ENCODE measurements at places on chromosomes 1 and 21.

GRCh38 chr1:43345120-43345519 is 7.5 kb downstream of the MPL start:
- DNase-seq, result no peak

DNA sequence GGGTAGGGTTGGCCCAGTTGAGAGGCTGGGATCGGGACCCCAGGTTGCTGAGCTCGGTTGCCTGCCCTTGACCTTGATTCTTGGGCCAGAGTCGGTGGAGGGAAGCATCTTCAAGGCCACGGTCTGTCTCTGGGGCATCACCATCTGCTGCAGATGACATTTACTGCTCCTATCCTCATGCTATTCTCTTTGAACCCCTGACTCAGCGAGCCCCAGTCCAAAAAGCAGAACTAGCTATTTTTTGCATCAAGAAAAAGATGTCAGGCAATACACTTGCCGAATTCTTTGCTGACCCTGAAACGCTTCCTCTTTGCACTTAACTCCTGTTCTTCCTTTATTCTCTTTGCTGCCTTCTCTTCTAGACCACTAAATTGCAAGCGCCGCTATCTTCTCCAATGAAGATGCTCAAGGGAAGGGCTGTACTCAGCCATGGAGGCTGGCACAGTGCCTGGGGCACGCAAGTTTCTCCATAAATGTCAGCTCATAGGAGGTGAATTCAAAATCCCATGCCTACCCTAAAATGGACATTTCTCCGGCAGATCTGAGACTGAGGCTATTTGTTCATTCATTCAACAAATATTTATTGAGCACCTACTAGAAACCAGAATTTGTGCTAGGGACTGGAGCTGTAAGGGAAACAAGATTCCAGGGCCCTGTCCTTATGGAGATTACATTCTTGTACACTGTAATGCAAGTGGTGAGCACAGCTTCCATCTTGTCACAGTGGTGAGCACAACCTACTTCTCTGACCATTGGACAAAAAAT is 20.5 kb upstream of the CAPZB start:
- no peak for DNase-seq

GRCh38 chr1:160625725-160626498 is 20.9 kb downstream of the SLAMF1 start:
- DNase-seq, result peak; percentile 55

- peak; percentile 32 for DNase-seq
Measured at GRCh38 chr1:19010995-19011844, 54.7 kb upstream of the IFFO2 start.

DNA sequence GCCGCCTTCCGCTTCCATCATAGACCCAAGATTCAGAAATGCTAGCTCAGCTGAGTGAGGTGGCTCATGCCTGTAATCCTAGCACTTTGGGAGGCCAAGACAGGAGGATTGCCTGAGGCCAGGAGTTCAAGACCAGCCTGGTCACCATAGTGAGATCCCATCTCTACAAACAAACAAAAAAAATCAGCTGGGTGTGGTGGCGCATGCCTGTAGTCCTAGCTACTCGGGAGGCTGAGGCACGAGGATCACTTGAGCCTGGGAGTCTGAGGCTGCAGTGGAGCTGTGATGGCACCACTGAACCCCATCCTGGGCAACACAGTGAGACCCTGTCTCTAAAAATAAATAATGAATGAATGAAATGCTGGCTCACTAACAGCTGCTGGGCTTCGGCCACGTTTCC is 39.7 kb downstream of the TOMM20 start:
- DNase-seq, result no peak

DNA sequence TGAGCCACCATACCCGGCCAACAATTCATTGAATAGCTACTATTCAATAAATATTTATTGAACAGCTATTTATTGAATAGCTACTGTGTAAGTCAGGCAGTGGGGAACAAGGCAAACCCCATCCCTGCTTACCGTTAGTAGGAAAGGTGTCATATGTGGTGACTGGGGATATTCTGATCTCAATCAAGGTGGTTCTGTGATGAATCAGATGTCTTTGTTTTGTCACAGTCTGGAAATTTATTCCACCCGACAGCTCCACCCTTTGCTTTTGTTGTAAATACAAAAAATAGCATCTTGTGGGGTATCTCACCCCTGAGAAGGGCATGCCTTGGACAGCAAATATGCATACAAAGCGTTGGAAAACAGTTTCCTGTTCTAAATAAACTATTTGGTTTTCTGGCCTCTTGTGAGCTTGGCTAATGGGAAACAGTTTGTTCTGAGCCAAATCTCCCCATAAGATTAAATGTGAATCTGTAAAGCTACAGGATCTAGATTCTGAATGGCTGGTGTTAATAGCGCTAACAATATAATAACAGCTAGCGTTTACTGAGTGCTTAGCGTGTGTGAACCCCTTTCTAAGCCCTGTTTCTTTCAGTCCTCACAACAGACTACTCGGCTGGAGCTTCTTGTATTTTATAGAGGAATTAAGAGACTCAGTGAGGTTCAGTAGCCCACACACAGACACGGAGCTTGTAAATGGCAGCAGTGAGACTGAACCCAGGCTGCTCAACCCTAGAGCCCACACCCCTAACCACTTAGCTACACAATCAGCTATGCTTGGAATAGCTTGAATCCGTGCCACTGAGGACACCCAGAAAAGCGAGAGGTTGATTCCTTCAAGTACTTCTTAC is 5.5 kb downstream of the PDPN start:
- DNase-seq, result no peak

GRCh38 chr1:172845371-172845770 is 186.5 kb downstream of the FASLG start:
- DNase-seq, result peak; percentile 54

DNA sequence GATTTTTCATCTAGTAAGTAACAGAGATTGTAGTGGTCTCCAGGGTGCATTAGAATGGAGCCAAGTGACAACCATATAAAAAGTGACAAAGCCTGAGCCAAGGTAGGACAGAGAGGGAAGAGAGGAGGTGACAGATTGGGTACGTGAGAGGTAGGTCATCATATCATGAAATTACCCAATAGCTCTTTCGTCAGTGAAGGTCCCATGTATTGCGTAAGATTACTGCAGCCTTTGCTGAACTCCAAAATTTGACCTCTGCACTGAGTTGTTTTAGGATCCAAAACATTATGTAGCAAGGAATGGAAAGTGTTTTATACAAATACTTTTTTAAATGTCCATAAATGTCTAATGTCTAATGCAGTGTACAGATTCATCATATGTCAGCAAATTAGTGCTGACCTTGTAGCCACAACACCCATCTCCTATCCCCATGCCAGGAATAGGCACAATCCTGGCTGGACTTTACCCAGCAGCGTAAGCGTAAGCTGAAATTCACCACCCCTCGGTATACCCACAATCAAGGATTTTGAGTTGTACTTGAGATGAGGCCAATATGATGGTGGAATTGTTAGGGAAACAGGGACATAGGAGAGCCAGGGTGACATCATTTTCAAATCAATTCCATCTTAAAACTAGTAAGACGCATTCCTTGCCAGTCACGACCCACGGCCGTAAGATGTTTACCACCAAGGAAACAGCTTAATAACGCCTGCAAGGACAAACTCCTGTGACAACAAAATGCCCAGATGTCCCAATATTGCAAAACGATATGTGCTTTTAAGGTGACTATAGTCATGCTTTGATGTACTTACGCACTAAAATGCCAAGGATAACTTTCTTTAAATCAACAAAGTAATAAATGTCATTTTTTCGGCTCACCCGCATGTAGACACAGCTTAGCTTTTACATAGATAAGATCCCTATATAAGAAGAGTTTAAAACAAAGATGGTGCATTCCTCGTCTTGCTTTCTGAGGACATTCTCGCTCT is 38.1 kb upstream of the GREM2 start:
- no peak for DNase-seq

GRCh38 chr1:7693662-7694061 is 77.4 kb upstream of the VAMP3 start:
- no peak for DNase-seq

DNA sequence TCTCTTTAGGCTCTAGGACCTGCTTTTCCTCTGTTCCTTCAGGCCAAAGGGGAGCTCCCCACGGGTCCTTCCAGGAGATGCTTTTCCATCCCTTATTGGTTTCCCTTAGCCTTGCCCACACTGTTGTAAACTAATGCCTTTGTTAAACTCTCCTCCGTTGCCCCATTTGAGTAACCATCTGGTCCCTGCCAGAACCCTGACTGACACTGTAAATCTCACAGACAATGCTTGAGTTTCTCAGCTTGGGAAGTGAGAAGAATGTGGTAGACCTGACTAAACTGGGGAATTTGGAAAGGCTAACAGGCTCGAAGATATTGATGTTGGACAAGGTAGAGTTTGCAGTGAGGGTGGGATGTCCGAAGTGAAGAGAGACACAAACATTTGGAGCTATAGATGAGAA is 11.4 kb downstream of the AKNAD1 start:
- no peak for DNase-seq

DNA sequence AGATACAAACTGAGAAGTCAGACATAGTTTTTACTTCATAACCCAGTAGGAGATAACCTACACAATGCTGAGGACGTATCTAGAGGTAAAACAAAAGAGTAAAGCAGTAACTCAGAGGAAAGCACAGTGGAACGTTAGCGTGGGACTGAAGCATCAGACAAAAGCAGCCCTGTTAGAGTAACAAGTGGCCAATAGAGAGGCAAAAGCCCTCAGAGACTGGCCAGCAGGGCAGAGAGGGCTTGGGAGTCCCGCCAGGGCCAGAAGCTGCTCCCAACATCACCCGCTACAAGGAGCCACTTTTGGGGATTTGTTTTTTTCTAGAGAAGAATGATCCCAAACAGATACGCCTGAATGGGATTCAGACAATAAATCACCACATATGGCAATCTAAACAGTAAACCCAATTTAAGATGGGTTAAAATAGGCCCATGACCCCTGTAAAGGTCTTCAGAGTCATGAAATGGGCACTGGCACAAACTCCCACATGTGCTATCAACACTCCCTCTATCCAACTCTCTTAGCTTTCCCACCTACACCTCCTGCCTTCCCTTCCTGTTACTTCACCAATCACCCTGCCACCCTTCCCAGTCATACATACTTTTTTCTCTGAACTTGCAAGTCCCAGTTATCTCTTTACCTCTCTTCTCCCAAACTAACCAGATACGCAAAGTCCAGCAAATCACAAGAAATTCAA is 17.2 kb downstream of the TADA1 start:
- no peak for DNase-seq

DNA sequence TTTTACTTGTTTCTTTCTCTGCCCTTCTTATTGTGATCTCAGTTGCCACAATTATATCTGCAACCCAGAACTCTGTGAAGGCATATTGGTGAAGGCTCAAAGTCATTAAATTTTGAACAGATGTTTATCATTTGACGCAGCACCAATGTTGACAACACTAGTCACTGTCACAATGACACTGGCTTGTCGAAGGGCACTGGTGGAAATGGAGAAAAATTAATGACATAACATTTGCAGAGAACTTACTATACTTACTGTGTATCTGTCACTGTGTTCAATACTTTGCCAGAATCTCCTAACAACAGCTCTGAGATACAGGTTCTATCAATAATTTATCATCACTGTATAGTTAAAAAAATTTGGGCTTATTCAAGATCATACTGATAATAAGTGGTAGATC is 1213.7 kb downstream of the NCAM2 start:
- no peak for DNase-seq

- DNase-seq, result no peak
Measured at GRCh38 chr21:45639206-45640000, 4.1 kb upstream of the PCBP3 start.

DNA sequence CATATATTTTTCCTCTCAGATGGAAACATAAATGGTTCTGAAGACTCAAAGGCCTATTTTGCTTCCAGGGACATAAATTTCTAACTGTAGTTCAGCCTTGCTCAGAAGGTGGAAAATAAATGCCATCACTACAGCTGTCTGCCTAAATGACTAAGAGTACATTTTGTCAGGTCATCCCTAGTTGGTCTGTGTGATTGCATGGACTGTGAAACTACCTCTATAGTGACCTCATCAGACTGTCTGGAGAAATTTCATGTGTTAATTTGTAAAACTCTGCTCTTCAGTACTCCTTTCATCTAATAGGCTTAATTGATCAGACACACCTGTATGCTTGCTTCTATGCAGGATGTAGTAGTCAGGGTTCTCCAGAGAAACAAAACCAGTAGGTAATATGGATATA is 886.9 kb downstream of the AMY1C start:
- no peak for DNase-seq

GRCh38 chr21:42254651-42255601 is 36.0 kb downstream of the ABCG1 start:
- DNase-seq, result no peak

DNA sequence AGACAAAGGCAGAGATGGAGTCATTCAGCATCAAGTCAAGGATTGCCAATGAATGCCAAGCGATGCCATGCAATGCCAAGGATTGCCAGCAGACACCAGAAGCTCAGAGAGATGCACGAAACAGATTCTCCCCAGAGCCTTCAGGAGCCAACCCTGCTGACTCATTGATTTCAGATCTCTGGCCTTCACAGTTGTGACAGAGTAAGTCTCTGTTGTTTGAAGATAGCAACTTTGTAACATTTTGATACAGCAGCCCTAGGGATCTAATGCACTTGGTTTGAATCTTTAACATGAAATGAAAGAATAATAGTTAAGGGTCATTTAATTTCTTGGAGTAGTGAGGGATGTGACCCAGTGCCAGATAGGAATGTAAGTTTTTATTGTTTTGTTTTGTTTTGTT is 287.4 kb upstream of the RUNX1 start:
- no peak for DNase-seq

DNA sequence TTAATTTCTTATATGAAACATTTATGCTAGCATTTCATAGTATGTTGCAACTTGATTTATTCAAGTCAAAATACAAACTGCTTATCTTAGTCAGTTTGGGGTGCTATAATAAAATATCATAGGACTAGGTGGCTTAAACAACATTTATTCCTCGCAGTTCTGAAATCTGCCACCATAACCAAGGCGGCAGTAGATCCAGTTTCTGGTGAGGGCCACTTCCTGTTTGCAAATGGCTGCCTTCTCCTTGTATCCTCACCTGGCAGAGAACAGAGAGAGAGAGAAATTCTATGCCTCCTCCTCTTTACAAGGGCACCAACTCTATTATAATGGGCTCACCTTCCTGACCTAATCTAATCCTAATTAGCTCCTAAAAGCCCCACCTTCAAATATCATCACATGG is 76.1 kb upstream of the RGS2 start:
- no peak for DNase-seq

DNA sequence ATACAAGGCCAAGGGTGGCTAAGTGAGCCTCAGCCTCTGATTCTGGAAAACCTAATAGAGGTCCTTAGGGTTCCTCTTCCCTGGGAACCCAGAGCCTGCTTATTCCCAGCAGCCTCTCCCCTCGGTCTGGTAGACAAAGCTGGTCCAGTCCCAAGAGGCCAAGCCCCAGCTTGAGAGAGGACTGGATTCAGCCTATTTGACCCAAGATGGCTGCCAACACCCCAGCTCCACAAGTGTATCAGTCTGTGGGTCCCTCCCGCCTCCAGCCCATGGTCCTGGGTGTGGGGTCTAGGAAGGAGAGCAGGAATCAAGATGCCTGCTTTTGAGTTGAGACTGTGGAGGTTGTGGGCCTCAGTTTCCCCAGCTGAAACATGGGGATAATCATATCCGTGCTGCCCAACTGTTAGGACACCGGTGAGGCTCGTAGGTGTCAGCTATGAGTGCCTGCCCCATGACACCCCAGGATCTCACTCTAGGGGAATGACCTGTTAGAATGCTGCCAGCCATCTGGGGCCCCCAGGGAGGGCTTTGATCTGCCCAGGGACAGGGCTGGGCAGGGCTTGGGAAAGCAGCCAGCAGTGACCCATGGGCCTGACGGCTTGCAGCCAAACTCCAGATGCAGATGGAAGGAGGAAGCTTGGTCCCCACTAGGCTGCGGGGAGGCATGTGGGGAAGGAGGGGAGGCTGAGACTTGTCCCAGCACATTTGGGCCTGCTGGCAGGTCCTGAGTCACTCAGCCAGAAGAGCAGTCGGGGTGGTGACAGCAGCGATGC is 45.4 kb downstream of the NUAK2 start:
- DNase-seq, result no peak

- DNase-seq, result no peak
Measured at GRCh38 chr1:243420016-243420945, 164.4 kb downstream of the SDCCAG8 start.

Measured in activated CD8-positive, alpha-beta memory T cell treated with anti-CD3 and anti-CD28 coated beads for 48 hours (primary cell).